ENCODE measurements at places on chromosomes 5 and 9. TPM values are rescaled to one million over a fixed set of nuclear protein-coding genes. Genes with fewer than 3 reads are reported as not detected.

The KIF24 gene
- total RNA-seq, result 7.2 TPM

The TPPP gene
- 0.98 TPM for total RNA-seq

The GABRA6 gene
- total RNA-seq, result not detected

The NSA2 gene
- total RNA-seq, result 42.7 TPM

The CER1 gene
- total RNA-seq, result not detected

The PCDHB16 gene
- total RNA-seq, result 1.8 TPM

The SYK gene
- 0.28 TPM for total RNA-seq

The CDH9 gene
- 0.10 TPM for total RNA-seq

The SVEP1 gene
- 0.05 TPM for total RNA-seq

The COL23A1 gene
- 0.05 TPM for total RNA-seq

The CAMSAP1 gene
- 24.8 TPM for total RNA-seq

The ADAMTSL1 gene
- total RNA-seq, result not detected

The STING1 gene
- 22.8 TPM for total RNA-seq

The SHISAL2B gene
- total RNA-seq, result not detected

The OR2V2 gene
- not detected for total RNA-seq

The IL4 gene
- total RNA-seq, result not detected

The PROB1 gene
- total RNA-seq, result 2.3 TPM

The FGF1 gene
- total RNA-seq, result not detected

The OGN gene
- 0.08 TPM for total RNA-seq

The GADD45G gene
- total RNA-seq, result 1.2 TPM

The C5orf34 gene
- 6.3 TPM for total RNA-seq

The SLC24A2 gene
- total RNA-seq, result not detected

The CAMK2A gene
- 0.51 TPM for total RNA-seq

The OBP2B gene
- not detected for total RNA-seq

The ELAVL2 gene
- not detected for total RNA-seq

The CDC25C gene
- total RNA-seq, result 14.1 TPM

The ATP6V0E1 gene
- total RNA-seq, result 332 TPM

The CDC26 gene
- 19.4 TPM for total RNA-seq

The PCDHGB4 gene
- total RNA-seq, result 0.21 TPM

The PCDHAC2 gene
- 8.8 TPM for total RNA-seq

The PCDHGC3 gene
- total RNA-seq, result 54.1 TPM

The GABRP gene
- not detected for total RNA-seq

The PHPT1 gene
- 204 TPM for total RNA-seq
